A673 (cell line): ENCODE measurements at places on chromosomes 4 and X. TPM values are rescaled to one million over a fixed set of nuclear protein-coding genes. Genes with fewer than 3 reads are reported as not detected.

DNA sequence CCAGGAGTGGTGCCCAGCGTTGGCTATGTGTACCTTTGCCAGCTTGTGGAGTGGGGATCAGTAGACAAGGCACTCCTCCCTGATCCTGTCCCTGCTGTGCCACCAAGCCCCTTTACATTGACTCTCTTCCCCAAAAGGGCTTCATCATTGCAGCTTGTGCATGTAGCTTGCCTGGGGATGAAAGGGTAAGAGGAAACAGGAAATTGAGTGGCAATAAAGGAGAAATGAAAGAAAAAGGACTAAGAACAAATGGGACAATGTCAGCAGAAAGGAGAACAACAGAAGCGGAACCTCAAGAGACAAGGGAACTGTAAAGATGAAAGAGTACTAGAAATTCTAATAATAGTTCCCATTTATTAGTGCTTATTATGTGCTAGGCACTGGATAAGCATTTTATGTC, 8.7 kb upstream of the IL13RA1 start:
- DNase-seq: peak; percentile 58
- no peak overlapping the region for H3K4me3 ChIP-seq
- no peaks in the 10 kb centered on the region for H3K4me1 ChIP-seq
- no peaks in the 10 kb centered on the region for H3K27me3 ChIP-seq

PFKFB1 gene
- not detected in 2 replicates for total RNA-seq

GAGE13 gene
- total RNA-seq: not detected in 2 replicates

GRCh38 chr4:56626963-56627362, 54.1 kb downstream of the HOPX start:
- no peak overlapping the region for H3K27ac ChIP-seq
- no peaks in the 10 kb centered on the region for H3K4me1 ChIP-seq
- H3K4me3 ChIP-seq: no peak overlapping the region

PAGE2B gene
- total RNA-seq: not detected in 2 replicates

DNA sequence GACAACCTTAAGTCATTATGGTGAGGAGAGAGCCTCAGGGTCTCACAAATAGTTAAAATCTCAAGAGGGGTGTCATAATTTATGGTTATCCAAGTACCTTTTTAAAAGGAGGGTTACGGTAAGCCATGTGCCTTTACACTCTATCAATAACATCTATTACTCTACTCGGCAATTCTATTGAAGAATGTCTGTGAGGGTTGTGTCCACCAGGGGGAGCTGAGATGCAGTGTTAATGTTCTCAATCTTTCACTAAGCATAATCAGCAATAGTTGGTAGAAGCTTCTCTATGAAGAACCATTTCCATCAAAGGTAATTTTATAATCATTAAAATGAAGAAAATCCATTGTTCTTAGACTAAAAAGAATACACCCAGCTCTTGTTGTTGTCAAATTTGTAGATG, 457.4 kb downstream of the CENPC start:
- peak; percentile 35 for DNase-seq
- no peak overlapping the region for H3K4me3 ChIP-seq
- H3K27me3 ChIP-seq: no peaks in the 10 kb centered on the region
- no peaks in the 10 kb centered on the region for H3K36me3 ChIP-seq
- no peak overlapping the region for H3K27ac ChIP-seq
- H3K4me1 ChIP-seq: no peaks in the 10 kb centered on the region

- no peaks in the 10 kb centered on the region for H3K4me1 ChIP-seq
- no peak overlapping the region for H3K27ac ChIP-seq
- H3K36me3 ChIP-seq: no peaks in the 10 kb centered on the region
- H3K27me3 ChIP-seq: no peaks in the 10 kb centered on the region
- H3K4me3 ChIP-seq: no peak overlapping the region
These were observed 435.7 kb upstream of the FMR1 start for GRCh38 chrX:147476008-147476407.

ITM2A gene
- total RNA-seq: 835 and 839 TPM in 2 replicates

GRCh38 chr4:47525154-47525819, 40.2 kb downstream of the ATP10D start:
- no peaks in the 10 kb centered on the region for H3K27me3 ChIP-seq
- no peak overlapping the region for H3K27ac ChIP-seq
- H3K4me1 ChIP-seq: peaks cover 5% of the 10 kb centered on the region

GRCh38 chr4:10740891-10741620, 56.5 kb upstream of the CLNK start:
- DNase-seq: no peak
- no peaks in the 10 kb centered on the region for H3K27me3 ChIP-seq
- no peak overlapping the region for H3K27ac ChIP-seq
- no peaks in the 10 kb centered on the region for H3K36me3 ChIP-seq
- no peak overlapping the region for H3K4me3 ChIP-seq

MFSD8 gene
- total RNA-seq: 16.6 and 23.6 TPM in 2 replicates

- H3K36me3 ChIP-seq: no peaks in the 10 kb centered on the region
- no peaks in the 10 kb centered on the region for H3K27me3 ChIP-seq
- H3K4me1 ChIP-seq: no peaks in the 10 kb centered on the region
These were observed 112.0 kb downstream of the HHIP start for GRCh38 chr4:144757969-144758368.

GRCh38 chr4:10655968-10656367, 28.6 kb downstream of the CLNK start:
- H3K4me1 ChIP-seq: no peaks in the 10 kb centered on the region
- H3K4me3 ChIP-seq: no peak overlapping the region
- no peaks in the 10 kb centered on the region for H3K27me3 ChIP-seq
- no peaks in the 10 kb centered on the region for H3K36me3 ChIP-seq

DCAF8L1 gene
- total RNA-seq: not detected in 2 replicates

YIPF6 gene
- total RNA-seq: 36.8 and 38.7 TPM in 2 replicates

DNA sequence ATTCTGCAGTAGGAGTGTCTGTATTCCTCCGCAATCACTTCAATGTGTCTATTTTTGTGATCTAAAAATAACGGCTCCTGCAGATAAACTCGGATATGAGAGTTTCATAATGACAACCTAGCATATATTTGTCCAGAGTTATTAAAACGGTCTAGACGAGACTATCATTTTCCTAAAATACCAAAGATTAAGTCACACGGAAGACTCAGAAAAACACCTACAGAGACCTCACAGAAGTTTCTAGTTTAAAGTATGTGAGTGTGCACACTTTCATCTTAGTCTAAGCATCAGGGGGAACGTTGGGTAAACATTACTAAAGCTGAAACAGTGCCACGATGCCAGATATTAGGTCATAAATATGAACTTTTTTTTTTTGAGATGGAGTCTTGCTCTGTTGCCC, 156.9 kb downstream of the AFAP1 start:
- DNase-seq: no peak
- no peak overlapping the region for H3K4me3 ChIP-seq
- peak overlapping the region; percentile 77 for H3K27ac ChIP-seq

DNA sequence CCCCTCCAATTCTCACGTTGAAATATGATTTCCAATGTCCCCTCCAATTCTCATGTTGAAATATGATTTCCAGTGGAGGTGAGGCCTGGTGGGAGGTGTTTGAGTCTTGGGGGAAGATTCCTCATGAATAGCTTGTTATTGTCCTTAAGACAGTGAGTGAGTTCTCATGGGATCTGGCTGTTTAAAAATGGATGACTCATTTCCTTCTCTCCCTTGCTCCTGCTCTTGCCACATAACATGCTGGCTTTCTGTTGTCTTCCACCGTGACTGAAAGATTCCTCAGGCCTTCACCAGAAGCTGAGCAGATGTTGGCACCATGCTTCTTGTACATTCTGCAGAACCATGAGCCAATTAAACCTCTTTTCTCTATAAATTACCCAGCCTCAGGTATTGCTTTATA, 346.8 kb upstream of the TECRL start:
- H3K27ac ChIP-seq: no peak overlapping the region
- H3K36me3 ChIP-seq: no peaks in the 10 kb centered on the region
- no peaks in the 10 kb centered on the region for H3K4me1 ChIP-seq
- H3K4me3 ChIP-seq: no peak overlapping the region
- no peaks in the 10 kb centered on the region for H3K27me3 ChIP-seq

- no peaks in the 10 kb centered on the region for H3K4me1 ChIP-seq
- no peaks in the 10 kb centered on the region for H3K27me3 ChIP-seq
- no peak for DNase-seq
These were observed 8.5 kb upstream of the CCSER1 start for GRCh38 chr4:90118527-90119195.

DNA sequence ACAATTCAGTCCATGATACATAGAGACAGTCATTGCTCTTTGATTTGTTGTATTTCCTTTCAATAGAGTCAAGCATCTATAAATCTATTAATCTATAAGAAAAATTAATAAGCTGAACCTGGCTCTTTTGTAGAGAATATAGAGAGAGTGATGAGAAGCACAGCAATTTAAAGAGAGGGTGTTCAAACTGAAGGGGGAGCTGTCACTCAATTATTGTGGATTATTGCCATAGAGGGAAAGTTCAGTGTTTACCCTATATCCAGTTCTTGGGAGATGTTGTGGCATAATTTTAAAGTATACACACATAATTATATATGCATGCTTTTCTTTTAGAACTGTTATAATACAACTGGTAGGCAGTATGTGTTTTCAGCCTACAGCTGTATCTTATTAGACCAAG, 1469.0 kb upstream of the PABPC4L start:
- no peak overlapping the region for H3K27ac ChIP-seq
- no peaks in the 10 kb centered on the region for H3K36me3 ChIP-seq
- no peak overlapping the region for H3K4me3 ChIP-seq
- H3K27me3 ChIP-seq: no peaks in the 10 kb centered on the region
- H3K4me1 ChIP-seq: no peaks in the 10 kb centered on the region

- no peaks in the 10 kb centered on the region for H3K4me1 ChIP-seq
- H3K27ac ChIP-seq: no peak overlapping the region
- no peak for DNase-seq
- no peaks in the 10 kb centered on the region for H3K27me3 ChIP-seq
- H3K36me3 ChIP-seq: no peaks in the 10 kb centered on the region
These were observed 31.2 kb upstream of the VSIG4 start for GRCh38 chrX:66071126-66071525.

DNA sequence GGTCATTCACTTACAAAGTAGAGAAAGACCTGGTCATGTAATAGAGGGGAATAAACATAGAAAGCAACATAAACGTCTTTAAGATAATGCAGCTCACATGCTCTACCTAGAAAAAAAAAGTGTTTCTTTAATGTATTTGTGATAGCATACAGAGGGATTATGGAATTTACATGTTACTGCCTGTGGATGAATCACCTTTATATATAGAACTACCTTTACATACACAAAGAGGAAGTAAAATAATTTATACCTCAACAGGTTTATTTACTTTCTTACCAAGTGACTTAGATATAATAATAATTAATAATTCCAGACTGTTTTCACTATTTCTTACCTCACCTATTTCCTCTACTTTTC, 81.5 kb downstream of the PPP3CA start:
- H3K27ac ChIP-seq: no peak overlapping the region
- no peak overlapping the region for H3K4me3 ChIP-seq
- peaks cover 60% of the 10 kb centered on the region for H3K4me1 ChIP-seq
- H3K36me3 ChIP-seq: no peaks in the 10 kb centered on the region
- H3K27me3 ChIP-seq: no peaks in the 10 kb centered on the region

DNA sequence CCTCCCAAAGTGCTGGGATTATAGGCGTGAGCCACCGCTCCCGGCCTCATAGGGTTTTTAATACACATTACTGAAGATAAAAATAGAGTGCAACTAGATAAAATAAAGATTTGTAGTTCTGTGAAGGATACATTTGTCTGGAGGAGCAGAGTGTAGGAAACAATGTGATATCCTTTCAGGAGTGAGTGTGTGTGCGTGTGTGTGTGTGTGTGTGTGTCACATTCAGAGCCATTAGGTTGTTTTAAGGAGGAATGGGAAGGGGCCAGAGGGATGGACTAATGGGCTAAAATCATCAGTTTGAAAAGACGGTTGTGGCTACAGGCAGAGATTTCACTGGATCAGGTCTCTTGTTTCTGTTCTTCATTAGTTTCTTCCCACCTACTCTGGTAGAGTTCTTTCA, 40.0 kb downstream of the RBPJ start:
- H3K27me3 ChIP-seq: no peaks in the 10 kb centered on the region
- peaks cover 3% of the 10 kb centered on the region for H3K4me1 ChIP-seq
- no peak for DNase-seq
- no peak overlapping the region for H3K4me3 ChIP-seq
- no peaks in the 10 kb centered on the region for H3K36me3 ChIP-seq

DNA sequence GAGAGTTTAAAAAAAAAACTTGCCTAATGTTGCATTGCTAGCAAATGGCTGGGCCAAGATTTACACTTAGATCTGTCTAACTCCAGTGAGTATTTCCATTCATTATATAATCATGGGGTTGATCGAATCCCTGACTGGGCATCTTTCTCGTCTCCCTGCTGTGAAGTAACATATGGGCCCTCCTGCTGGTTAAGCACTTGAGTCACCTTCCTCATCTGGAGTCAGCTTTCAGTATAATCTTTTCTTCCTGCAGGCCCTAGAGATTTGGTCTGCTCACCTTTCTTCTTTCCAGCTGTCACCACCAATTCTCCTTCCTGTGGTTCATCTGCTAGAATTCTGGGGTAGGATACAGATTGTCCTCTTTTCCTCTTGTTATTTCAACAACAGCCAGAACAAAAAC, 41.6 kb downstream of the TIGD2 start:
- no peaks in the 10 kb centered on the region for H3K36me3 ChIP-seq
- H3K27ac ChIP-seq: no peak overlapping the region
- H3K4me1 ChIP-seq: no peaks in the 10 kb centered on the region
- peak; percentile 61 for DNase-seq
- no peak overlapping the region for H3K4me3 ChIP-seq
- H3K27me3 ChIP-seq: peaks cover 27% of the 10 kb centered on the region

- no peaks in the 10 kb centered on the region for H3K36me3 ChIP-seq
- H3K27ac ChIP-seq: no peak overlapping the region
- no peak overlapping the region for H3K4me3 ChIP-seq
- DNase-seq: no peak
These were observed 198.8 kb upstream of the DCAF8L1 start for GRCh38 chrX:28180096-28180495.

- no peak overlapping the region for H3K27ac ChIP-seq
- no peaks in the 10 kb centered on the region for H3K27me3 ChIP-seq
- DNase-seq: no peak
- H3K4me3 ChIP-seq: no peak overlapping the region
- no peaks in the 10 kb centered on the region for H3K36me3 ChIP-seq
- no peaks in the 10 kb centered on the region for H3K4me1 ChIP-seq
These were observed 23.0 kb downstream of the CDKL5 start for GRCh38 chrX:18448416-18448815.

CT47B1 gene
- total RNA-seq: not detected in 2 replicates

- no peaks in the 10 kb centered on the region for H3K36me3 ChIP-seq
- no peak overlapping the region for H3K27ac ChIP-seq
- no peaks in the 10 kb centered on the region for H3K27me3 ChIP-seq
- H3K4me3 ChIP-seq: no peak overlapping the region
- no peaks in the 10 kb centered on the region for H3K4me1 ChIP-seq
These were observed 166.5 kb downstream of the TBX22 start for GRCh38 chrX:80181079-80181478.

DNA sequence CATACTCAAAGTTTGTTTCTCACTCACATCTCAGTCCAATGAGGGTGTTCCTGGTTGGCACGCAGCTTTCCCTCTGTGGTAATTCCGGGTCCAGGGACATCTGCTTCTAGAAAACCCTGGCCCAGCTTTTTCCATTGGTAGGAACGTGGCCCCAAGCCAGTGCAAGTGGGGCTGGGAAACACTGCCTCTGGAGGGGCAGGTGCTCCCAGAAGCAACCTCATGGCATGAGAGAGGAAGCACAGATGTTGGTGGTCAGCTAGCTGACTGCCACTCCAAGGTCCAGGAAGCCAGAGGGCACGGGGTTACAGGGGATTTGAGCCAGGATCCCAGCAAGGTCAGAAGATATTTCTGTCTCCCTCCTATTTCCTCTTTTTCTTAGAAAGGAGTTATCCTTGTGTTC, 47.5 kb downstream of the DCTD start:
- peaks cover 39% of the 10 kb centered on the region for H3K4me1 ChIP-seq
- H3K4me3 ChIP-seq: no peak overlapping the region
- no peaks in the 10 kb centered on the region for H3K36me3 ChIP-seq
- DNase-seq: no peak

- no peaks in the 10 kb centered on the region for H3K4me1 ChIP-seq
- H3K36me3 ChIP-seq: no peaks in the 10 kb centered on the region
- no peaks in the 10 kb centered on the region for H3K27me3 ChIP-seq
- no peak for DNase-seq
These were observed 46.5 kb downstream of the FANCB start for GRCh38 chrX:14826319-14826718.
